Epithelial cell of esophagus (primary cell): ENCODE measurements at places on chromosomes 13 and 19.

GRCh38 chr13:106118996-106119395 is 416.5 kb downstream of the EFNB2 start:
- DNase-seq, result no peak

- DNase-seq, result no peak
Observed at GRCh38 chr19:5600797-5601196, 21.8 kb downstream of the SAFB2 start.

GRCh38 chr19:45144431-45145269 is 16.1 kb downstream of the NKPD1 start:
- DNase-seq, result no peak

- no peak for DNase-seq
Observed at GRCh38 chr13:74230984-74231501, 96.8 kb upstream of the KLF12 start.

GRCh38 chr19:28553005-28553404 is 659.9 kb downstream of the UQCRFS1 start:
- DNase-seq, result no peak
